ENCODE measurements at places on chromosomes 6 and 20.
A peak's percentile ranks its signal among the peaks of the same experiment; 100 is the strongest.

DNA sequence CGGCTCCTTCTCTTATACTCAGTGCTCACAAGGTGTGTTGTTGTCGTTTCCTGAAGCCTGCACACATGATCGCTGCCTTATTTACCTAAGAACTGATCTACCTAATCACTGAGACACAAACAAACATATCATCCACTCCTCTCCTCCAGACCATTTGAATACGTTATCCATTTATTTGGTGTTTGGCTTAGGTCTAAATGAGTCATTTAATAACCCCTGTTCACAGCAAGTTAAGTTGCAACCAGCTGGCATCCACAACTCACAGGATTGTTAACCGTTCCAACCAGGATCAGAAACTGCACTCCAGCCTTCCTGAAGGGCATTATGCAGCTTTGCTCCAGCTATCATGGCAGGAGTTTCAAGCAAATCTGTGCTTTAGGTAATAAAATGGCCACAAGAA lies 511.1 kb upstream of the MAP3K7 start:
- no peak for DNase-seq

- peak; percentile 22 for DNase-seq
Measured at GRCh38 chr20:43925801-43926200, 11.1 kb downstream of the TOX2 start.

GRCh38 chr6:23775127-23775526 lies 350.9 kb upstream of the NRSN1 start:
- DNase-seq: no peak

DNA sequence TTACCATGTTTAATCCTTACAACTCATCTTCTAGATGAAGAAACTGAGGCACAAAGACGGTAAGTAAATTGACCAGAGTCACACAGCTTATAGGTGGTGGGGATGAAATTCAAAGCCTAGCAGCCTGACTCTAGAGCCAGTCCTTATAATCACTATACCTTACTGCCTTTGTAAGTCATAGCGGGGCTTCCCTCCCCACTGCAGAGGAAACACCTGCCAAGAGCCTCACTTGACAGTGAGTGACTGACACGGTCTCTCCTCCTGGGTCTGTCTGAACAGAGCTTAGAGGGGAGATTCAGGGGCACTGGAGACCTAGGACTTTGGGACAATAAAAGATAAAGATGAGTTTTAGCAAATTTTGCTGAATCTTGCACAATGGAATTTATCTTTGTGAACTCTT lies 12.8 kb downstream of the SUN5 start:
- DNase-seq: no peak

GRCh38 chr20:3258429-3258828 lies 19.4 kb upstream of the SLC4A11 start:
- DNase-seq: no peak

DNA sequence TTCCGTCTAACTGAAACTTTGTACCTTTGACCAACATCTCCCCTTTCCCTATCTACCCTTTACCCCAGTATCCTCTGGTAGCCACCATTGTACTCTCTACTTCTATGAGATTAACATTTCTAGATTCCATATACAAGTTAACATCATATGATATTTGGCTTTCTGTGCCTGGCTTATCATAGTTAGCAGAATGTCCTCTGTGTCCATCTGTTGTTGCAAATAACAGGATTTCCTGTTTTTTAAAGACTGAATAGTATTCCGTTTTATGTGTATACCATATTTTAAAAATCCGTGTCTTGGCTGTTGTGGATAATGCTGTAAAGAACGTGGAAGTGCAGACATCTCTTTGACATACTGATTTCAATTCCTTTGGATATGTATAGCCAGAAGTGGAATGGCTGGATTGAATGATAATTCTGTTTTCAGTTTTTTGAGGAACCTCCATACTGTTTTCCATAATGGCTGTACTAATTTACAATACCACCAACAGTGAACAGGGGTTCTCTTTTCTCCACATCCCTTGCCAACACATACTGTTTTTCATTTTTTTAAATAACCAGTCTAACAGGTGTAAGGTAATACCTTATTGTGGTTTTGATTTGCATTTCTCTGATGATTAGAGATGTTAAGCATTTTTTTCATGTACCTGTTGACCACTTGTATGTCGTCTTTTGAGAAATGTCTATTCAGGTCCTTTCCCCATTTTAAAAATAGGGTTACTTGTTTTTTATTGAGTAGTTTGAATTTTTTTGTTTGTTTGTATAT lies 53.8 kb downstream of the CDC5L start:
- DNase-seq: no peak

- DNase-seq: no peak
Measured at GRCh38 chr6:134626086-134626485, 308.2 kb upstream of the SGK1 start.

DNA sequence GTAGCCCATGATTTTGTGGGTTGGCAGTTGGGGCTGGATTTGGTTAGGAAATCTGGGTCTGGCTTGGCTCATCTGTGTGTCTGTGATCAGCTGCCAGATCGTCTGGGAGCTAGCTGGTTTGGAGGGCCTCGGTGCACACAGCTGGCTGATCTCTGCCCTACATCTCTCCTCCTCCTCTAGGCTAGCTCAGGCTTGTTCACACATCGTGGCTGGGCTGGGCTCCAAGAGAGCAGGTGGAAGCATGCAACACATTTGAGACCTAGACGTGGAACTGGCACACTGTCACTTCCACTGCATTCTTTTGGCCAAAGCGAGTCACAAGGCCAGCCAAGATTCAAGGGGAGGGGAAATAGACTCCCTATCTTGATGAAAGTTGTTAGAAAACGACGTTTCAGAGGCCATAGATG lies 15.9 kb downstream of the NDUFAF5 start:
- DNase-seq: no peak

GRCh38 chr6:4397307-4397706 lies 261.9 kb upstream of the ECI2 start:
- no peak for DNase-seq

DNA sequence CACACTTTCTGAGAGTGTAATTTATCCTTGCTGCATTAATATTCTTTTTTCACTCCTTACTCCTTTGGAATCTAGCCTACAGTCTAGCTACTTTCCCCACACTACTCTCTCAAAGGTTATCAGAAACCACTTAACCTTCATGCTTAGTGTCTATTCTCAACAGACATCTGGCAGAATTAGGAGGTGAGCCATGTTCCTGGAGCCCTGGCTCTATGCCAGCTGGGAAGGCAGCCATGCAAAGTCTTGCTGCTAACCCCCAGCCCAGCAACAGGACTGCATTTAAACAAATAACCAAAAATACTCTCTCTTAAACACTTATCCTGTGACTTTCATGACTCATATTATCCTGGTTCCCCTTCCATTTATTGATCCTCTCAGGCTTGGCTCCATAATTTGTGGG lies 260.2 kb downstream of the BCKDHB start:
- DNase-seq: no peak
